ENCODE measurements at places on chromosomes 12 and 14. TPM values are rescaled to one million over a fixed set of nuclear protein-coding genes. Genes with fewer than 3 reads are reported as not detected.

DNA sequence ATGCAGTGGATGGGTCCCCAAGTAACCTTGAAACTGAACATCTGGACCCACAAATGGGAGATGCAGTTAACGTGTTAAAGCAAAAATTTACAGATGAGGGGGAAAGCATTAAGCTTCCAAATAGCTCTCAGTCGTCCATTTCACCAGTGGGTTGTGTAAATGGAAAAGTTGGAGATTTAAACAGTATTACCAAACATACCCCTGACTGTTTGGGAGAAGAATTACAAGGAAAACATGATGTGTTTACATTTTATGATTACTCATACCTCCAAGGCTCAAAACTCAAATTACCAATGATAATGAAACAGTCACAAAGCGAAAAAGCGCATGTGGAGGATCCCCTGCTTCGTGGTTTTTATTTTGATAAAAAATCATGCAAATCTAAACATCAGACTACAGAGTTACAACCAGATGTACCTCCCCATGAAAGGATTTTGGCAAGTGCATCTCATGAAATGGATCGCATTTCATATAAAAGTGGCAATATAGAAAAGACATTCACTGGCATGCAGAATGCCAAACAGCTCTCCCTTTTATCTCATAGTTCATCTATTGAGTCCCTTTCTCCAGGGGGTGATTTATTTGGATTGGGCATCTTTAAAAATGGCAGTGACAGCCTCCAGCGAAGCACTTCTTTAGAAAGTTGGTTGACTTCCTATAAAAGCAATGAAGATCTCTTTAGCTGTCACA is 116.6 kb upstream of the NPAS3 start:
- peaks cover 35% of the 10 kb centered on the region for H3K4me1 ChIP-seq
- H3K36me3 ChIP-seq, result no peaks in the 10 kb centered on the region
- DNase-seq, result no peak
- no peak overlapping the region for H3K4me3 ChIP-seq

The CLEC4D gene
- 0.61 TPM for polyA plus RNA-seq

The PAPLN gene
- polyA plus RNA-seq, result 2.9 TPM

GRCh38 chr12:98733667-98734350 is 88.7 kb downstream of the APAF1 start:
- peaks cover 20% of the 10 kb centered on the region for H3K36me3 ChIP-seq
- H3K27ac ChIP-seq, result no peak overlapping the region
- no peak overlapping the region for H3K4me3 ChIP-seq
- H3K4me1 ChIP-seq, result peaks cover 13% of the 10 kb centered on the region
- DNase-seq, result no peak

GRCh38 chr12:90055071-90055470 is 346.4 kb upstream of the ATP2B1 start:
- no peaks in the 10 kb centered on the region for H3K27me3 ChIP-seq
- no peak overlapping the region for H3K27ac ChIP-seq
- H3K4me3 ChIP-seq, result no peak overlapping the region
- no peaks in the 10 kb centered on the region for H3K36me3 ChIP-seq
